ENCODE measurements at places on chromosomes 2 and 18. TPM values are rescaled to one million over a fixed set of nuclear protein-coding genes. Genes with fewer than 3 reads are reported as not detected.

The GLI2 gene
- polyA plus RNA-seq: not detected

The KCNK3 gene
- not detected for polyA plus RNA-seq

The SKOR2 gene
- not detected for polyA plus RNA-seq

The RPRM gene
- polyA plus RNA-seq: not detected

The CTIF gene
- polyA plus RNA-seq: 20.8 TPM

The ALPI gene
- not detected for polyA plus RNA-seq

The GALNT3 gene
- polyA plus RNA-seq: 48.7 TPM

The DCDC2C gene
- polyA plus RNA-seq: not detected

The TIGD1 gene
- polyA plus RNA-seq: 0.58 TPM

The TUBA4B gene
- polyA plus RNA-seq: 0.07 TPM

The BUB1 gene
- 13.8 TPM for polyA plus RNA-seq

The RFTN2 gene
- not detected for polyA plus RNA-seq

The EVA1A gene
- polyA plus RNA-seq: 31.9 TPM

The RAB6C gene
- not detected for polyA plus RNA-seq

The LHCGR gene
- polyA plus RNA-seq: not detected

The RBMS1 gene
- polyA plus RNA-seq: 20.6 TPM

The CABLES1 gene
- polyA plus RNA-seq: 0.09 TPM

The COLEC11 gene
- polyA plus RNA-seq: not detected

The ERBB4 gene
- not detected for polyA plus RNA-seq

The TMEM200C gene
- not detected for polyA plus RNA-seq

The PHOSPHO2 gene
- polyA plus RNA-seq: 2.0 TPM

The GRB14 gene
- polyA plus RNA-seq: 1.5 TPM

The SERPINB4 gene
- polyA plus RNA-seq: not detected

The FBLN7 gene
- 0.16 TPM for polyA plus RNA-seq

The DYNAP gene
- polyA plus RNA-seq: not detected

The CFAP221 gene
- polyA plus RNA-seq: not detected

The CDCA7 gene
- polyA plus RNA-seq: 28.1 TPM

The GCG gene
- not detected for polyA plus RNA-seq

The NDUFV2 gene
- polyA plus RNA-seq: 164 TPM

The CNGA3 gene
- not detected for polyA plus RNA-seq

The LAMA1 gene
- 5.4 TPM for polyA plus RNA-seq

The C2orf72 gene
- not detected for polyA plus RNA-seq

The MREG gene
- 17.0 TPM for polyA plus RNA-seq

The SIX2 gene
- polyA plus RNA-seq: not detected

The GRP gene
- polyA plus RNA-seq: not detected

The CCDC142 gene
- polyA plus RNA-seq: 2.9 TPM

The TGFA gene
- polyA plus RNA-seq: 37.1 TPM

The HTR2B gene
- polyA plus RNA-seq: not detected

The C1QL2 gene
- not detected for polyA plus RNA-seq

The PFN4 gene
- 0.45 TPM for polyA plus RNA-seq

The GPR55 gene
- not detected for polyA plus RNA-seq

The RPL31 gene
- polyA plus RNA-seq: 3,370 TPM

The DLGAP1 gene
- polyA plus RNA-seq: not detected
